ENCODE measurements at places on chromosomes 5 and 9.

GRCh38 chr5:169350759-169351240 lies 49.9 kb upstream of the SLIT3 start:
- DNase-seq = no peak

DNA sequence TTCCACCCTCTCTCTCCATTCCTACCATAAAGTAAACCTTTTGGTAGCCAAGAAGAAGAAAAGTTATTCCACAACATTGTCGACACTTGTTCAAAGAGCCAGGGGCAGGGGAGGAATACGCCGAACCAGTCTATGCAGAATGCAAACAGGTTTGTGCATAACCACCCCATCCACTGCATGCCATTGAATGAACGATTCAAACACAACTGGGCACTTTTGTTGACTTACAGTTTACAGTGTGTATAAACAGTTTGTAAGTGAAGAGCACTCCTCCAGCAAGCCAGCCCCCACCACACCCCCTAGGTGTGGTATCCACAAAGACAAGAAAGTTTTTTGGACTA lies 6.8 kb upstream of the S1PR3 start:
- no peak for DNase-seq

DNA sequence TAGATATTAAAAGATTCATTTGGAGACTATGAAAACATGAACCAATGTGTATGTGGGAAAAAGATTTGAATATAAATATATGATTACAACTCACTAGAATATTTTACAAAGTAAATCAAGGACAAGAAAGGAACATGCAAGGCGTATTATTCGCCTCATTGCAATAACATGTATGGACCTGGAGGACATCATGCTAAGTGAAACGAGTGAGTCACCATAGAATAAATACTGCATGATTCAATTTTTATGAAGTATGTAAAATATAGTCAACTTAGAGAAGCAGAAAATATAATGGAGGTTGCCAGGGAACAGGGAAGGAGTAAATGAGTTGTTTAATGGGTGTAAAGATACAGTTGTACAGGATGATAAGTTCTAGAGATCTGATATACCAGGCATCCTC lies 4.9 kb downstream of the TXNDC8 start:
- DNase-seq = no peak

GRCh38 chr9:121292801-121293241 lies 24.9 kb downstream of the GSN start:
- no peak for DNase-seq

- DNase-seq = no peak
These were observed 116.9 kb upstream of the TLR4 start for GRCh38 chr9:117587263-117587662.
